ENCODE measurements at places on chromosomes 16 and 17.

DNA sequence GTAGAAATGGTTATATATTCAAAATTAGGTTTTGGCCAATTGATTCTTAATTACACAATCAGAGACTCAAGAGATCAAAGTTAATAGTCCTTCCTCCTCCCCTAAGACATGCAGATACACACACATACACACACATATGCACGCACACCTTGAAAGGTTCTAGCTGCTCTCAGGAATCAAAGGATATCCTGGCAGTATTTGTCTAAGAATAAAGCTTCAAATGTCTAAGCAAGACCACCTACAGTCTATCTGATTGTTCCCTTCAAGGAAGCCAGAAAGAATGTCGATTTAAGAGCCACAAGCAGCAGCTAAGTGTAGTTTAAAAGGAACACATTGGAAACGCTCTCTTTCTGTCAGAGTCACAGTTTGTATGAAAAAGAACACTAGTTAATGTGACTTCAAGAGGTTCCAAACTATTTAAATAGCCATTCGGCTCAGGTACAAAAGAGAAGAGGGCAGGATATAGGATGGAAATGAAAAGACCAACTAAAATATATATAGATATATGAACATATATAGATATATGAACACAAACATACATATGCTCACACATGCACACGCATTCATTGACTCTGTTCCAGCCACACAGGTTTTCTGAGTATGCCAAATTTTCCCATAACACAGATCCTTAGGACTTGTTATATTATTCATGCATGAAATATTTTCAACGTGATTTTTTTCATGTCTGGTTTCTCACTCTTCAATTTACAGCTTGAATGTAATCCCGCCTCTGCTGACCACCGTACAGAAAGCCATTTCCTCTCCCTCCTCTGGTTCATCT lies 79.0 kb downstream of the CDH8 start:
- no peak for DNase-seq

GRCh38 chr16:21708533-21709115 lies 44.9 kb downstream of the OTOA start:
- DNase-seq = peak; percentile 56

DNA sequence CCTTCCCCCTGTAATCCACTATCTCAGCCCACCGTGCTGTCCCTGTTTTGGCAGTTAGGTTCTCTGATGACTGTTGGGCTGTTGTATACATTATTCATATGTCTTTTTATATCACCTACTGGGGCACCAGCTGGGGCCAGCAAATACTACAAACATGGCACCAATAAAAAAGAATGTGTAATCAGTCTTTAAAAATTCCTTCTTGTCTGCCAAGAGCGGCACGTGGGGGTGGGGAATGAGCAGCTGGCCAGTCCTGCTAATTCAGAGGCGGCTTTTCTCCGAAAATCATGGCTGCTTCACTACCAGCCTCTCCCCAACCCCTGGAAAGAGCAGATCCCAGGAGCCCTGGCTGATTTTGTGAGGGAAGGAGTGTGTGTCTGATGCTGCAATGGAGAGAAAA lies 77.7 kb upstream of the EEF2KMT start:
- no peak for DNase-seq

GRCh38 chr17:67628580-67629013 lies 89.1 kb upstream of the NOL11 start:
- peak; percentile 78 for DNase-seq

DNA sequence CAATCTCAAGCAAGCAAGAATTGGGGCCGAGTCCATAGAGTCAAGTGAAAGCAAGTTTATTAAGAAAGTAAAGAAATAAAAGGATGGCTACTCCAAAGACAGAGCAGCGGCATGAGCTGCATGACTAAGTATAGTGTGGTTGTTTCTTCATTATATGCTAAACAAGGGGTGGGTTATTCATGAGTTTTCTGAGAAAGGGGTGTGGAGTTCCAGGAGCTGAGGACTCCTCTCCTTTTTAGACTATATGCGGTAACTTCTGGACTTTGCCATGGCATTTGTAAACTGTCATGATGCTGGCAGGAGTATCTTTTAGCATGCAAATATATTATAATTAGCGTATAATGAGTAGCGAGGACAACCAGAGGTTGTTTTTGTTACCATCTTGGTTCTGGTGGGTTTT lies 819.9 kb downstream of the KCNJ2 start:
- DNase-seq = no peak

DNA sequence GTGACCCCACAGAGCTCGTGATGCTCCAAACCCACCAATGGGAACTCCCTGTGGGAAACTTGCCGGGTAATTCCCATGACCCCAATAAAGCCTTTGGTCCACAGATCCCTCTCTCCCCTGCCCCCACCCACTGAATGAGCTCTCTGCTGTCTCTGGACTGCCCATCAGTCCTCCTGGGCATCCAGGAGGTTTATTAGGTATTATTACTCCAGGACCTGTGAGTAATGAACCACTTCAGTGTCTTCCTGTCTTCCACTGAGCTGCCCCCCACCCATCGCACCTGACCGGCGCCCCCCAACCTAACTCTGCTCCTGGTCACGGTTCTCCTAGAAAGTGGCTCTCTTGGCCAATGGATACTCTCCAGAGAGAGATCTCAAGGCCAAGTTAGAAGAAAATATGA lies 28.7 kb upstream of the DNAH17 start:
- DNase-seq = no peak

DNA sequence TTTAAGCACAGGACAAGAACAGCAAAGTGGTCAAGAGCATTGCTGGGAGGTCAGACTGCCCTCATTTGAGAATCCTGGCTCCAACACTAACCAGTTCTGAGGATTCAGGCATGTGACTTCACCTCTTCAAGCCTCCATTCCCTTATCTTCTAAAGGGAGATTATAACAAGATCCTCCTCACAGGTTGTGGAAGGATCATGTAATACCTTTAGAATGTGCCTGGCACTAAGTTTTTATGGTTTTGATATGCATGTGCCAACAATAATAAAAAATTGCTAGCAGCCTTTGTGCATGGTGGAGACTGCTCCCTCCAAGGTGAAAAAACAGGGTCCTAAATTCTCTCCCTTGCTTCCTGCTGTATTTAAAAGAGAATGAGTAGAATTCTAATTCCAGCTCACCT lies 36.0 kb upstream of the ADAMTS18 start:
- DNase-seq = no peak

Data from H9 (cell line).